Activated CD4-positive, alpha-beta T cell treated with anti-CD3 and anti-CD28 coated beads, Interleukin-2, amount 10 ng/mL, durations not matched to agents 24 days and 14 days (primary cell): ENCODE measurements at places on chromosomes 7 and 10.

DNA sequence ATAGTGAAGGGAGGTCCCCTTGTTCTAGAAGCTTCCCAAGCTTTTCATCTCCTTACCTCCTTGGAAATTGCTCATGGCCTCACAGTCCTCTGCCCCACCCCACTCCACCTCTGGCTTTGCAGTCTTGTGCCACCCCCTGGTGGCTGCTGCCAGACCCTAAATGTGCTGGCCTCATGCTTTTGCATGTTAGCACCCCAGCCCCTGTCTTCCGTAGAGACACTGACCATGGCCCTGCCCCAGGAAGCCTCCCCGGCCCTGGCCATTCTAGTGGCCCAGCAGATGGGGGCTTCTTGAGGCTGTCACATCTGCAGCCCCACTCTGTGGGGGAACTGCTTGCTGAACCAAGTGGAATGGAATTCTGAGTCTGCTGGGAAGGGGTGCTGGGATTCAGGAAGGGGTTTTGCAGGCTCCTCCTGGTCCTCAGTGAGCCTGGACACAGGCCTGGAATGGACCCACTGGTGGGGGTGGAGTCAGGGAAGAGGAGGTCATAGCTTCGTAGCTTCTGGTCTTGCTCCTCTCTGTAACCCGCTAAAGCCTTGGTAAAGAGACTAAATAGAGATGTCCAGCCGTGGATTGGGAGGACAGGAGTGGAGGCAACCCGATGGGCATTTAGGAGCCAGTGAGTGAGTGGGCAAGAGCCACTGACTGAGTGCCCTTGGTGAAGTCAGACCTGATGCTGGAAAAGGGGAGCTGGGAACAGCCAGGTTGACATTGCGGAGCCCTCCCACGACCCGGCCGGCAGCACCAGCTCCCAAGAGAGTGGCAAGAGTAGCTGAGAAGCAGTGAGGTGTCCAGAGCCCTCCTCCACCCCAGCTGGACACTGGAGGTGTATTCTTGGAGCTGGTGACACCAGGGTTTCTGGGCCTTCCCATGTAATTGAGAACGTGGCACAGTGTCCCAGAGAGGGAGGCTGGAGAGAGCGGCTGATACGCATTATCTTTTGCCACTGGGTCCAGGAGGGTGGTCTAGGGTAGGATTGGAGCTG, 20.9 kb downstream of the RAMP3 start:
- no peak for DNase-seq

- no peak for DNase-seq
Measured at GRCh38 chr7:87507446-87507845, 32.0 kb upstream of the ABCB4 start.

GRCh38 chr7:7732621-7733281, 14.3 kb upstream of the RPA3 start:
- no peak for DNase-seq

GRCh38 chr10:105148456-105148855, 507.4 kb downstream of the SORCS3 start:
- no peak for DNase-seq

DNA sequence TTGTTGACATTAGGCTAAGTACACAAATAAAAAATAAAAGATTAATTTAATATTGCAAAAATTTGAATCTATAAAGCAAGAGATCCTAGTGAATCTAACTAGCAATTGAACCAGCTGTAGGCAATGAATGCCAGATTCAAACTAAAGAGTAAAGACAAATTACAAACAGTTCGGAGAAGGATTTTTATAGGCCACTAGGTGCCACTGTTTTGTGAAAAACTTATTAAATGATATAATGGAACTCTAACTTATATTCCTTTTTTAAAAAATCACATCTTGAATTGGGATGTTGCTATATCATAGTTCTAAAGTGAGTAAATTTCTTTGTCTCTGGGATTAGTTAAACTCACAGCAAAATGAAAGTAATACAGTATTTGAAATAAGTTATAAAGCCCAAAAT, 39.1 kb upstream of the GNAI1 start:
- no peak for DNase-seq

DNA sequence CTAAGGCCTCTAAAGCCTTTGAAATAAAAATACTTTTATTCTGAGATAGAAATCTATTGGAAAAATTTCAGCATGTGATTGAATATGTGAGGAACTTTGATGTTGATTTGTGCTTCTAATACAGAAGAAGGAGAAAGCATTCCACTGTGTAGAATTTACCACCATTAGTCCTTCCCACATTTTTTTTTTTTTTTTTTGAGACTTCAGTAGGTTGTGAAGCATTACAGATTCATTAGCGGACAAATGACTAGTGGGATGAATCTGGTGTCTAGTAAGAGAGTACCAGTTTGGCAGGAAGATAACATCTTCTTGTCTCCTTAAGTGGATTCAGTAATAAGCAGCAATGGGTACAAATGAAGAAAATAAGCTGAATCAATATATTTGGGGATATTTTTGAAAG, 95.5 kb downstream of the ANKRD30A start:
- no peak for DNase-seq

GRCh38 chr7:3194501-3195141, 106.4 kb upstream of the SDK1 start:
- DNase-seq: no peak

GRCh38 chr7:44124822-44125202, 1.5 kb upstream of the POLD2 start:
- no peak for DNase-seq

GRCh38 chr7:133650069-133650468, 397.2 kb downstream of the EXOC4 start:
- no peak for DNase-seq

- DNase-seq: no peak
Measured at GRCh38 chr10:98296524-98296923, 28.5 kb upstream of the LOXL4 start.

- no peak for DNase-seq
Measured at GRCh38 chr7:151645311-151645710, 125.6 kb upstream of the RHEB start.

DNA sequence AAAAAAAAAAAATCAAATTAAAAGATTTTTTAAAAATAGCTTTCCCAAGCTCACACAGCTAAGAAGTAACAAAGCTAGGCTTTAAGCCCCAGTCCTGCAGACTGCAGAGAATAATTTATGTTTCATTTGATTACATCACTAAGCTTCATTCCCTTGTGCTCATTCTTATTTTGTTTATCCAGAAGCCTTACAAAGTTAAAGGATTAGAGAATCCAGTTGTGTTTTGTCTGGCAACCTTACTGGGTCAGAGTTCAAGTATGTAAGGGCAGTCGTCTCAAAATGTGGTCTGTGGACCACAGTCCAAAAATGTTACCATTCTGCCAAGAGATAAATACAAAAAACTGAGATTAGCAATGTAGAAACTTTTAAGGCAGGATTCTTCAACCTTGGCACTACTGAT, 32.1 kb upstream of the EZH2 start:
- DNase-seq: no peak

GRCh38 chr7:87337331-87337730, 8.1 kb upstream of the CROT start:
- no peak for DNase-seq

- no peak for DNase-seq
Measured at GRCh38 chr7:95472581-95473161, 13.1 kb upstream of the ASB4 start.
